ENCODE measurements at places on chromosomes 7 and 10.

GRCh38 chr10:5467207-5467535 lies 32.2 kb downstream of the CALML5 start:
- no peak for DNase-seq

DNA sequence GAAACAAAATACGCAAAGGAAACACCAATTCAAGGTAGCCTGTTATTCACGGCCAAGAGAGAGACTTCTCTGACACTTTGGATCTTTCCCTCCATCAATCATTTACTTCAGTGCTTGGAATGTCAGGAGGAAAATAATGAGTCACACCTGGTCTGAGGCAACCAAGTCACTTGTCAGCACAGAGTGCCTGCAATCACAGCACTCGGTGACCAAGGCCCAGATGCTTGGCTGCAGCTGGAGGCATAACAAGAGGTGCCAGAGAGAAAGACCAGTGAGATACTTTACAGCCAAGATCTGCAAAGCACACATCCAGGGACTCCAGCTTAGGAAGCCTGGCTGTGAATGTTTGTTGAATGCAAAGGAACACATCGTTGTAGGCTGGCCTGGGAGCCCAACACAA lies 33.9 kb downstream of the ASB13 start:
- no peak for DNase-seq

- DNase-seq: no peak
Measured at GRCh38 chr7:36054637-36055036, 98.4 kb upstream of the EEPD1 start.

GRCh38 chr7:41592236-41592635 lies 110.7 kb downstream of the INHBA start:
- DNase-seq: no peak

GRCh38 chr7:47570649-47571050 lies 11.3 kb downstream of the TNS3 start:
- no peak for DNase-seq

DNA sequence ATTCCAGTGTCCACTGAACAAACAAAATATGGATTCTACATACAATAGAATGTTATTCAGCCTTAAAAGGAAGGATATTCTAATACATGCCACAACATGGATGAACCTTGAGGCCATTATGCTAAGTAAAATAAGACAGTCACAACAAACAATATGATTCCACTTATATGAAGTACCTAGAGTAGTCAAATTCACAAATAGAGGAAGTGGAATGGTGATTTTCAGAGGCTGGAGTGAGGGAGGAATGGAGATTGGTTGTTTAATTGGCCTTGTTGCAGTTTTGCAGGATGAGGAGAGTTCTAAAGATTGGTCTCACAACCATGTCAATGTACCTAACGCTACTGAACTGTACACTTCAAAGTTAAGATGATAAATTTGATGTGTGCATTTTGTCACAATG lies 119.6 kb downstream of the CHN2 start:
- no peak for DNase-seq

- no peak for DNase-seq
Measured at GRCh38 chr7:148204639-148205304, 385.8 kb upstream of the C7orf33 start.

DNA sequence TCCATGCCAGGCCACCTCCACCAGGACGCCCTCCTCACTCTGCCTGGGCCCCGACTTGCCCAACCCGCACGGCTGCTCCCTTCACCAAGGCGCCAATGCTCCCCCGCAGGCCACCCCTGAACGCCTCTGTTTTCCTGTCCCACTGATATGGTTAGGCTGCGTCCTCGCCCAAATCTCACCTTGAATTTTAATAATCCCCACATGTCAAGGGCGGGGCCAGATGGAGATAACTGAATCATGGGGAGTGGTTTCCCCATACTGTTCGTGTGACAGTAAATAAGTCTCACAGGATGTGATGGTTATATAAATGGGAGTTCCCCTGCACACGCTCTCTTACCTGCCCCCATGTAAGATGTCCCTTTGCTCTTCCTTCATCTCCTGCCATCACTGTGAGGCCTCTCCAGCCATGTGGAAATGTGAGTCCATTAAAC lies 29.8 kb downstream of the RSU1 start:
- no peak for DNase-seq

- no peak for DNase-seq
Measured at GRCh38 chr10:49091450-49092210, 23.7 kb downstream of the VSTM4 start.

DNA sequence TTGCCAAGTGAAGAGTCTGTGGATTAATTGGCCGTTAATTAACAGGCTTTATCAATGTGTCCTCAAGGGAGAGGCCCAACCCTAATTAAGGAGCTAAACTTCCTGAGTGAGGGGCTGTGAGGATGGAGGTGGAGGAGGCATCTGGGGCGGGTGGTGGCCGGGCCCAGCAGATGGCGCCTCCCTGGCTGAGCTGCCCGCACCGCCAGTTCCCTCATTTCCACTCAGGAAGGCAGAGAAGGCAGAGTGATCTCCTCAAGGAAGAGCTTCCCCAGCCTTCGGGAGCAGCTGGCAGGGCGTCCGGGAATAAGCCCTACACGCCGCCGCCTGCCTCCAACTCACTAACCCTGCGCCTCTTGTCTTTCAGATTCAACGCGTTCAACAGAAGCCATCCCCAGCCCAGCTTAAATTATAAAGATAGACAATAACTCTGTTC lies 112.2 kb downstream of the CYTH3 start:
- DNase-seq: peak; percentile 34

DNA sequence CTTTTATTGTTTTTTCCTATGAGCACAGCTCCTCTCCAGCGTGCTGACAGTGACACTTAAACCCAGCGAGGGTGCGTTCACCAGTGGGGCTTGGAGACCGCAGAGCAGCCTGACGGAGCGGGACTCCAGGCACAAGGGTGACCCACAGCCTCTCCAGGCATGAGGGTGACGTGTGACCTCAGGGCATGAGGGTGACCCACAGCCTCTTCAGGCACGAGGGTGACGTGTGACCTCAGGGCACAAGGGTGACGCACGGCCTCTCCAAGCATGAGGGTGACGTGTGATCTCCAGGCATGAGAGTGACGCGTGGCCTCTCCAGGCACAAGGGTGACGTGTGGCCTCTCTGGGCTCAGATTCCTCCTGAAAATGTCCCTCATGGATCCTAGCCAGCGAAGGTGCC lies 164.3 kb upstream of the TCERG1L start:
- DNase-seq: no peak

GRCh38 chr10:47378606-47379444 lies 5.3 kb downstream of the ZNF488 start:
- DNase-seq: no peak

DNA sequence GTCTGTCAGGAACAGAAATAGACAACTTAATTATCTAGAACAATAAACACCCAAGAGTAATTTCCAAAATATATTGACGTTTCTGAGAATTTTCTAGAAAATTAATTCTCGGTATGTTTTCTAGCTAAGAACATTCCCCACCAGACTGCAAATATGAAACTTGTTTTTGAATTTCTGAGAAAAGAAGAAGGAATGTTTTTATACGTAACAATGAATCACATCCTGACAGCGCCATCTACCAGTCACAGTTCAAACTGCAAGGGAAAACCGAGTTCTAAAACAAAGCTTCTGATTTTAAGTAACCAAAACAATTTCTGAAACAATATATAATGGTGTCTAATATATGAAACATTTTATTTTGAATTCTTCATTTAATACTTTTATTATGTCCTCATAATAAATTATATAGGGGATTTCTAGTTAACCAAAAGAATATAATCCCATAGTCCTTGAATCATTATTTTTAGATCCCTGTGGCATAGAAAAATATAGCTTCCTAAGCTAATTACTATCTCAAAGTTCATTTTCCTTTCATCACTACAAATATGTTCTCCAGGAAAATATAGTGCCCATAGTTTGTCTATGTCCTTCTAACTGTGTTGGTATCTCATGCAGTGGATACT lies 34.5 kb upstream of the MEOX2 start:
- peak; percentile 20 for DNase-seq

- no peak for DNase-seq
Measured at GRCh38 chr10:131875501-131875900, 25.3 kb upstream of the PPP2R2D start.

GRCh38 chr7:42930889-42931288 lies 1.1 kb downstream of the PSMA2 start:
- DNase-seq: no peak

DNA sequence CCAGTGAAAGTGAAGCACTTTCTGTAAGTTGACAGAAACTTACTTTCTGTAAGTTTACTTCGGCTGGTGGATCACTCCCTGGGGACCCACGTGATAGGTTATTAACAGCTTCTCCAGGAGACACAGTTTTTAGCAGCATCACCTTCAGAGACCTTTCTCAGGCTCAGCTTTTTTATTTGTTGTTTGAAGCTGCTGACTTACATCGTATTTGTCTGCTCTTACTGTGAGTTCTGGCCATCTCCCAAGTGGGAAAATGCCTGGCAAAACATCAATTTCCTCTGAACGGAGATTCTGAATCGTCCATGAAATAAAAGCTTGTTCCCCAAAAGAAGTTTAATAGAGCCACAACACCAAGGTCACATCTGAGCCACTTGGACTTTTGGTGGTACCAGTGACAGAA lies 178.7 kb upstream of the PODXL start:
- no peak for DNase-seq

DNA sequence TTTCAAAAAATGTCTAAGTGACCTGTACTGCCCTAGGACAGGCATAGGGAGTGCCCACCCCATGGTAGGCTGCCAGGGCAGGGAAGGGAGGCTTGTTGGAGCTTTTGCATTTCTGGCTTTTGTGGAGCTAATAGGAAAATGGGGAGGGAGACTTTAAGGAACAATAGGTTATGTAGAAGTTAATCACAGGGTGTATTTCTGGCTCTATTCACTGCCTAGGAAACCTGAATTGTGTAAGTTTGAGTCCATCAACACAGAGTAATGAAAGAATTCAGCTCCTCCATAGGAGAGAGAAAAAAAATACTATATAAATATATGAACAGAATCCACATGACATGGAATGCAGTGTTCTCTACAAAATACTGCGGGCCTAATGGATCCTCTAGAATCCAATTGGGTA lies 661.5 kb downstream of the KCNMA1 start:
- DNase-seq: no peak

GRCh38 chr7:133121175-133121844 lies 39.4 kb upstream of the CHCHD3 start:
- DNase-seq: no peak

- no peak for DNase-seq
Measured at GRCh38 chr7:126727930-126728391, 524.8 kb downstream of the GRM8 start.

GRCh38 chr7:127953423-127954356 lies 77.5 kb downstream of the LRRC4 start:
- no peak for DNase-seq

DNA sequence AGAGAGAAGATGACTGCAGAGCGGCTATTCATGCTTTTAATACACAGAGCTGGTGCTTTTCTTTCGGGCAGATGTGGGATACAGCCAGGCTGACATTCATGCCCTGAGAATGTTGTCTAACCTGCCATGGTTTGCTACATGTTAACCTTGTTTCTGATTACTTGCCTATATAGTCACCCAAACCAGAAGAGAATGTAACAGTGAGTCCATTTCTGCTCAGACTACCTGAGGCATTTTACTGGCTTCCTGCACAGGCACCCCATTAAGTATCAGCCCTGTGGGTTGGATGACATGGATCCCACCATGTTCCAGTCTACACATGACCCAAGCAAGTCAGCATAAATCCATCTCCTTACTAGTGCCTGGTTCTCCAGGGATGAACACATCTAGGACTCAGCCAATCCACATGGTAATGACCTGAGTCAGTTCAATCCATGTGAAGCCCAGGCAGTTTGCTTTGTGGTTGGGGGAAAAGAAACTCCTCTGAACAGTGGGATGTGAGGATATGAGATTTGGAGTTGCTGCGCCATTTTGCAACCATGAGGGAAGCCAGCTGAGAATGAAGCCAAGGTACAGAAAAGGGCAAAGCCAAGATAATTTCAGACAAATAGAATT lies 55.7 kb upstream of the MKX start:
- no peak for DNase-seq

DNA sequence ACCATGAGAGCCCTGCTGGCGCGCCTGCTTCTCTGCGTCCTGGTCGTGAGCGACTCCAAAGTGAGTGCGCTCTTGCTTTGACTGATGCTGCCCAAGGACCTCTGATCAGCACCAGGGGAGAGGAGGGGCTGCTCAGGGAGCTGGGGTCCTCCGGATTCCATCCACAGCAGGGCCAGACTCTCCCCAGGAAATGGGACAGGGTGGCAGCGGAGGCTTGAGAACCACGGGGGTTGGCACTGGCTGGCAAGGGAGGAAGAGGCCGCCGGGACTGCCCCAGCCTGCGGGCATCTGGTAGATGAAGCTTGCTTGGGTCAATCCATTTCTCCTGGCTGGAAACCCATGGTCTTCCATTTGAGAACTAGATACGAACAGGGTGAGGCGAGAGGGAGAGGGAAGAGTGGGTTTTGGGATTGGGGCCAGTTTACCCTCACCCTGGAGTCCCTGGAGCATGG lies 647 bp downstream of the PLAU start:
- no peak for DNase-seq

DNA sequence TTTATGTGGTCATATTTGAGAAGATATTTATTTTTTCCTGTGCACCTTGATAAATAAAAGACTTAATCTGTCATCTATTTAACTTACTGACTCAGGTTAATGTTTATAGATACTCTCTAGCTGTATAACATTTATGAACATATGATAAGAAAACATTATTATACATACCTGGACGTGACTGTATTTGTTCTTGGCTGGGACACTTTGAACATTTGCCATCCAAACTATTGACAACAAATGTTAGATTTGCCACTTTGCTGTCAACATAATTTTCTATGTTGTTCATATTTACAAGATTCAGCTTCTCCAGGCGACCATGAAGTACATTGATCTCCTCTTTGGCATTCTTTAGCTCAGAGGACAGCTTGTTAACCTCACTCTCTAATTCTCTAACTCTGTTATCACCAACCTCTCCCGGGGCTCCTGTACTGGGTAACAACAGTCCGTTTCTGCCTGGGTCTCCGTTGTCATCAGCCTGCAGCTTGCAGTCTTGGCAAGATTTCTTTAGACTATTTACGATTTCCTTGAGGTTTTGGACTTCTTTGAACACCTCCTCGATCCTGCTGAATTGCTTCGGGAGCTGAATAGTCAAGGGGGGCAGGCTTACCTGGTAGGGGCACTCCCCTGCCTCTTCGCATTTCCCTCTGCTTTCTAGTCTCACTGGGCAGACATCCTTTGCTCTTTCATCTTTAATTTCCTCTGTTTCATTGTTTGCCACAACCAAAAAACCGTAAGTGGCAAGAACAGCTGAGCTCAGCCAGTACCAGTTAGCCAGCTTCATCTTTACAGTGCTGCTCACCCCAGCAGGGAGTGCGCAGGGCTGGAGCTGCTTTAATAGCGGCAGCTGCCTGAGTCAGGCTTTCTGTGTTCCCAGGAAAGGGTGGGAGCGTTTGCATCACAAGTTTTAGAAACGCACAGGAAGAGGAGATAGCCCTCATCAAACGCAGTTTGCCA lies at the start of gene FGL2:
FGL2 (minus strand) TSS at position 807 of the 954 bp plus-strand sequence; CDS start at position 781, 26 bp downstream.
- DNase-seq: peak; percentile 24

DNA sequence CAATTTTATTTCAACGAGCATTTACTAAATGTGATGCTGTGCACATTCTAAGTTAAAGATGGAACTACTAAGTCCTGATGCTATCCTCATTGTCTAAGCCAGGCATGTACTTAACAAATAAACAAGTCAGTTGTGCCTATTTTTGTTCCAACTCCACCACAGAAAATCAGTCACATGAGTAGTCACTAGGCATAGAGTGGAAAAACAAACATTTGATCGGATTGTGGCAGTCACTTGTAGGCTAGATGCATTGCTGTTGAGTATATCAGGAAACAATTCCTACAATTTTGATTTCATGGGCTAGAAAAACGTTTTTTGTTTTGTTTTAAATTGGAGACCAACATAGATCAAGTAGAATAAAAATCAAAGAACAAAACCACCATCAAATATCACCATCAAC lies 177.6 kb upstream of the SLC25A13 start:
- DNase-seq: no peak

All from AG09309 (cell line).